ENCODE measurements at places on chromosomes 2 and 18.
A peak's percentile ranks its signal among the peaks of the same experiment; 100 is the strongest.

DNA sequence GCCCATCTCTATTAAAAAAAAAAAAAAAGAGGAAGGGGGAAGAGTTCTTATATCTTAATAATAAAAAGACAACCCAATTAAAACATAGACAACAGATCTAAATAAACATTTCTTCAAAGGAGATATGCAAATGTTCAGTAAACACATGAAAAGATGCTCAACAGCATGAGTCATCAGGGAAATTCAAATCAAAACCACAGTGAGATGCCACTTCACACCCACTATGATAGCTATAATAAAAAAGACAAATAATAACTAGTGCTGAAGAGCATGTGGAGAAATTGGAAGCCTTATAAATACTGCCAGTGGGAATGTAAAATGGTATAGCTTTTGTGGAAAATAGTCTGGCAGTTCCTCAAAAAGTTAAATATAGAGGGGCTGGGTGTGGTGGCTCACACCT is 61.5 kb upstream of the CYP20A1 start:
- DNase-seq, result peak; percentile 25

DNA sequence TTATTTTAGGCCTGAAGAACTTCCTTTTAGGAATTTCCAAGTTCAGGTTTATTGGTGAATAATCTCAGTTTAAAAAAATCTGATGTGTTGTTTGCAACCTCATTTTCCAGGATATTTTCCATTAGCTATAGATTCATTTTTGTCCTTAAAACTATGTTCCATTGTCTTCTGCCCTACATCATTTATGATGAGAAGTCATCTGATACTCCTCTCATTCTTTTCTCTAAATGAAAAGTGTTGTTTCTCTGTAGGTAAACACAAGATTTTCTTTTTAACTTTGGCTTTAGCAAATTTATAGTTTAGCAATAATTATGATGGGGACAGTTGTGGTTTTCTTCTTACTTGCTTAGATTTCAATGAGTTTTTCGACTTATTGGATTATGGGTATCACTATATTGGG is 427.3 kb downstream of the DCDC2C start:
- no peak for DNase-seq

DNA sequence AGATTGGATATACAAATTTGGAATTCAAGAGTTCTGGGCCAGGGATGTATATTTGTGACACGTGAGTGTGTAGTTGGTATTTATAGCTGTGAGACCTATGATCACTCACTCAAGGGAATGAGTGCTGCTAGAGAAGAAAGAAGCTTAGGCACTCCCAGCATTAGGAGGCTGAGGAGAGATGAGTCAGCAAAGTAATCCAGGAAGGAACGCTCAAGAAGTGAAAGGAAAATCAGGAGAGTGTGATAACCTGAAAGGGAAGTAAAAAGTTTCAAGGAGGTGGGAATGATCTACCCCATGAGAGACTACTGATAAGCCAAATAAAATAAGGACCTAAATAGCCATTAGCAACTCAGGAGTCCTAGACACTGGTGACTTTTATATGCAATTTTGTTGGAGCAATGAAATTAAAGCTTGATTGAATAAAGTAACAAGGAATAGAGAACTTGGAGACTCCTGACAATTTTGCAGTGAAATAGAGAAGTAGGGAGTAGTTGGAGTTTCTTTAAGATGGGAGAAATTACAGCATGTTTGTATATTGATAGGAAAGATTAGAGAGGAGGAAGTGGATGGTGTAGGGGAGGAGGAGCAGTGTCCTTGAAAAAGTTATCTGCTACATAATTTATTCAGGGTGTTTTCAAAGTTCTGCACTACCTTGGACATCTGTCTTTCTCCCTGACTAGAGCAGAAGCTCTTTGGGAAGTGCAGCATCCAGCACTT is 89.9 kb downstream of the UBE2E3 start:
- DNase-seq, result peak; percentile 76

GRCh38 chr2:108266218-108266617 is 22.5 kb upstream of the SULT1C2 start:
- peak; percentile 75 for DNase-seq

- peak; percentile 90 for DNase-seq
Observed at GRCh38 chr18:26487437-26487836, 60.9 kb downstream of the KCTD1 start.

- DNase-seq, result no peak
Observed at GRCh38 chr18:23301972-23302371, 151.1 kb upstream of the RIOK3 start.

- no peak for DNase-seq
Observed at GRCh38 chr2:148954536-148954935, 79.5 kb downstream of the KIF5C start.

DNA sequence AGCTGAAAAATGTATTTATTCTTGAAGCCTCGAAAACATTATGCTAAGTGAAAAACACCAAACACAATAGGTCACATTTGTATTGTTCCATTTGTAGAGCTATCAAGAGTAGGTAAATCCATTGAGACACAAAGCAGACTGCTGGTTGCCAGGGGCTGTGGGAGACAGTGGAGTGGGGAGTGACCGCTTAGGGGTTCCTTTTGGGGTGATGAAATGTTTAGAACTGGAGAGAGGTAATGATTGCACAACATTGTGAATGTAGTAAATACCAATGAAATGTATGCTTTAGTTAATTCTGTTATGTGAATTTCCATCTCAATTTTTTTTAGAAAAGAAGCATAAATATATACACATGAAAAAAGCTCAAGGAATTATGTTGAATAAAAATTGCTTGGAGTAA is 15.8 kb downstream of the KCTD18 start:
- DNase-seq, result no peak

DNA sequence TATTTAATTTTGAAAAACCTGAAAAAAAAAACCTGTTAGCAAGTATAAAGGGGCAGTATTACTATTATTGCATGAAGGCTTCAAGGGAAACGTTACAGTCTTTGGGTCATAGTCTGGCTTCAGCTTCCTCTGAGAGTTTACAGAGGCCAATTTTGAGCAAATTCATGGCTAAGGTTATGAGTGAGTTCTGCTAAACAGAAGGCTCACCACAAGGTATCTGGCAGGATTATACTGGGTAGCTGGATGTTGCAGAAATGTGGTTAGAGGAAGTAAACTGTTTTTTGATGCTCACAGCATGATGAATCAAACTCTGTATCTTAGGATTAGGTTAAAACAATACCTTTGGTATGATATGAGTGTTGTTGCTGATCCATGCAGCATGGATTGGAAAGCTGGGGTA is 9.3 kb downstream of the MRPL19 start:
- DNase-seq, result no peak

DNA sequence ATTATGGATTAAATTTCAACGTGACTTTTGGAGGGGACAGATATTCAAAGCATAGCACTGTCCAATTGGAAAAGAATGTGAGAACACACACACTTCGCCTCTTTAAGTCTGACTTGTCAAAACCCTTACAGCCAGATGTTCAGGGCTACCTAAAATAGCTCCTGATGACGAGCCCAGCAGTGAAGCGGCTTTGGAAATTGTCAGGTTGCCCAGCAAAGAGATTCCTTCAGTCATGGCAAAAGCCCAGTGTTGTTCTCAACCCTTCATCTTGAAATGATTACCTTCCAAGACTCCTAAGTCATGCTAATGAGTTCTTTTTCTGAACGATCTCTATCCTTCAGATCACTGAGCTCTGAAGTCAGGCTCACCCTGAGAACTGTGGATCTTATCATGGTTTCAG is 436.6 kb downstream of the LRATD1 start:
- DNase-seq, result no peak
